ENCODE measurements at places on chromosomes 5 and 9.

GRCh38 chr5:10583663-10584572 is 20.0 kb downstream of the ANKRD33B start:
- no peak for DNase-seq
- no peak overlapping the region for H3K4me3 ChIP-seq
- H3K27me3 ChIP-seq: no peaks in the 10 kb centered on the region
- no peak overlapping the region for H3K27ac ChIP-seq
- H3K4me1 ChIP-seq: no peaks in the 10 kb centered on the region

- H3K27me3 ChIP-seq: no peaks in the 10 kb centered on the region
- H3K4me1 ChIP-seq: no peaks in the 10 kb centered on the region
- H3K4me3 ChIP-seq: no peak overlapping the region
- DNase-seq: no peak
Observed at GRCh38 chr9:23341346-23341745, 484.7 kb downstream of the ELAVL2 start.

DNA sequence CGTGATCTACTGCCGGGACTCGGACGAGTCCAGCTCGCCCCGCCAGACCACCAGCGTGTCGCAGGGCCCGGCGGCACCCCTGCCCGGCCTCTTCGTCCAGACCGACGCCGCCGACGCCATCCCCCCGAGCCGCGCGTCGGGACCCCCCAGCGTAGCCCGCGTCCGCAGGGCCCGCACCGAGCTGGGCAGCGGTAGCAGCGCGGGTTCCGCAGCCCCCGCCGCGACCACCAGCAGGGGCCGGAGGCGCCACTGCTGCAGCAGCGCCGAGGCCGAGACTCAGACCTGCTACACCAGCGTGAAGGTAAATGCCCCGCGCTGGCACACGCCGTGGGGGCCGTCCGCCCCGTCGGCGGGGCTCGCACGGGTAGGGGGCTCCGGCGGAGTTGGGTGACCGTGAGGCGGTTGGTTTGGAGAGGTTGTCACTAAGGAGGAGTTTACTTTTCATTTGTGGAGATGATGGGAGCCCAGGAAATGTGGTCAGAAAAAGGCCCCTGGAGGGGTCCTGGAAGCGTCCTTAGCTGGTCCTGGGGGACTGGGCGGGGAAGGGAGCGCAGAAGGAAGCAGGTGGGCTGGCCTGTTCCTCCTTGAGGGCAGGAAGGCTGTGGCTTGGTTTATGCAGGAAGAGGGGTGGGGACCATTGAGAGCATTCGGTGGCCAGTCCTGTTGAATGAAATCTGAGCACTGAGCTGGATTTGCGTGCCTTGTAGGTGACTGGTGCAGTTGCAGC is 647 bp downstream of the PDE8B start:
- H3K36me3 ChIP-seq: no peaks in the 10 kb centered on the region
- H3K27ac ChIP-seq: no peak overlapping the region
- peaks cover 19% of the 10 kb centered on the region for H3K27me3 ChIP-seq
- no peak for DNase-seq
- H3K4me1 ChIP-seq: peaks cover 9% of the 10 kb centered on the region

DNA sequence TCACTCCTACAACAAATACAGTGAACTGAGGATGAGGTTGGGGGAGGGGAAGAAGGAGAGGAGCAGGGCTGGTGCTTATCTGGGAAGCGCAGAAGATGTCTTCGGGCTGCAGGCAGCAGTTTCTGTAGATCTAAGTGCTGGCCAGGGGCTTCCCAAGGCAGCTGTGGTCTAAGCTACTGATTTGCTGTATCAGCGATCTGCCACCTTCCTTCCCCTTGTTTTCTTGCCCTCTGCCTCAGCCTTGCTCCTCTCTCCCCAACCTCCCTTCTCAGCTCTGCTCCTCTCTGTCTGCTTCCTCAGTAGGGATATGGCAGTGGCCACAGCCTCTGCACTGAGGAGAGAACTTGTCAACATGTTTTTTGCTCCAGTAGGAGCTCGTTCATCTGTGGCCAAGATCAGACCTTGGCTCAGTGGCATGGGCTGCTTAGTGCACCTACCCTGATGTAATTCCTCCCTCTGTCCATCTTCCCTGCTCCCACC is 42.8 kb upstream of the IL6ST start:
- no peak overlapping the region for H3K27ac ChIP-seq
- no peaks in the 10 kb centered on the region for H3K27me3 ChIP-seq
- no peaks in the 10 kb centered on the region for H3K4me1 ChIP-seq

DNA sequence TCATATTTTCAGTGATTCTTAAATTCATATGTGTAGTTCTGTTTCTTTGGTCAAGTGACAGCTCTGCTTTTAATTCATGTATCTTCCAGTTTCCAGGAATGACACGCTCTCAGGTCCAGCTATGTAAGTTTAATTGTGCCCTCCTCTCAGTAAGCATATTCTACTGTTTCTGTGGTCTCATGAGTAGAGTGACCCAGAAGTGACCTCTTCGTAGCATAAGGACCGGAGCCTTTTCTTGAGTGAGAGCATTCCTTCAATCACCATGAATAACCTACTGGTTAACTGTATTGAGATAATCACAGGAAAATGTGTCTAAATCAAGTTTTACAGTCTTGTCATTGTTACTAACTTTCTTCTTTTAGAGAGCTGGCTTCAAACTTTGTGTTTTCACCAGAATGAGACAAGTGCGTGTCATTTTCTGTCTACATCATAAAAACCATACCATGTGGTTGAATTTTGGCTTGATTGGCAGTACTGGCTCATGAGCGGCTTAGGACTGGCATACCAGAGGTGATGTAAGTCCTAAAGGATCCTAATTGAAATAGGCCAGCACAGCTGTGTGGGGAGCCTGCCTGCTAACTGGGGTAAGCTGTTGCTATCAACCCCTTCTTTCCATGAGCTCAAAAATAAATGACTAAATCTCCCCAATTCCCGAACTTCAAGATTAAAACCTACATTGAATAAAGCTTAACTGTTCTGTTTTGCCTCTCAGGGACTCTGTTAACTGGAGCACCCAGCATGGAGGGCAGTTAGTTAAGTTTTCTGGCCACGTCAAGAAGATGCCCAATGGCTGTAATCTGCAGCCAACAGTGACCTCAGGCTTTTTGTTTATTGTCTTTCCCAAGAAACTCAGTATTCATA is 4.8 kb downstream of the ADAMTSL1 start:
- no peak overlapping the region for H3K4me3 ChIP-seq
- no peak for DNase-seq
- no peaks in the 10 kb centered on the region for H3K27me3 ChIP-seq
- H3K36me3 ChIP-seq: no peaks in the 10 kb centered on the region

DNA sequence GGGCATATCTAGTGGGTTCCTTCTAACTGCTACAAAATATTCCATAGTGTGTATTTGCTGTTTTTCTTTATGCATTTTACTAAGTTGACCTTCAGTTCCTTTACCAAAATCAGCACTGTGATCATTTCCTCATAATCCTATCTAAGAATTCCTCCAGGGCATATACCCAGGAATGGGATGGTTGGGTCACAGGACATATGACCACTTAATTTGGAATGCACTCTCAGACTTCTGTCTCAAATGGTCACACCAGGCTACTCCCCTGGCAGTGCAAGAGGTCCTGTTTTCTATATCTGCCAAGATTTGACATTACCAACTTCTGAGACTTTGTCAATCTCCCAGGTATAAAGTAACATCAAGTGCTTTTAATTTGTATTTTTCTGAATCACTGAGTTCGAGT is 63.9 kb downstream of the ADAMTS12 start:
- no peaks in the 10 kb centered on the region for H3K36me3 ChIP-seq
- no peaks in the 10 kb centered on the region for H3K4me1 ChIP-seq
- no peak for DNase-seq
- H3K27ac ChIP-seq: no peak overlapping the region
- no peaks in the 10 kb centered on the region for H3K27me3 ChIP-seq

DNA sequence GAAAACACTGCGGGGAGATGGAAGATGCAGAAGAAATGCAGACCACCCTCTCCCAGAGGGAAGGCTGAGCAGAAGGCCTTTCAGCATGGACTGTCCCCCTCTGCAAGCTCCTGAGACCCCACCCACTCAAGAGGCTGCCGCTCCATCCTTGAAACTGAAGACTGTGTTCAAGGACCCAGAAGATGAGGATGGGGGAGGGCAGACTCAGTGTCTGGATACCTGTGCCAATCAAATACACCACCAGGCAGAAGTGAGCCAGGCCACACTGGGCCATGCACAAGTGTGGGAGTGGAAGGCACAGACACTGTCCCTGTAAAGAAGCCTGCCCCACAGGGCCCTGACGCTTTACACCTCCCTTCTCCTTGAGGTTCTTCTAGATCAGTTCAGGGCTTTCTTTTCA is 40.0 kb upstream of the IPPK start:
- H3K4me1 ChIP-seq: peaks cover 9% of the 10 kb centered on the region
- no peak overlapping the region for H3K4me3 ChIP-seq
- DNase-seq: no peak
- H3K36me3 ChIP-seq: peaks cover 9% of the 10 kb centered on the region

- H3K27ac ChIP-seq: no peak overlapping the region
- no peaks in the 10 kb centered on the region for H3K36me3 ChIP-seq
- H3K4me1 ChIP-seq: no peaks in the 10 kb centered on the region
- no peak for DNase-seq
- H3K27me3 ChIP-seq: no peaks in the 10 kb centered on the region
Observed at GRCh38 chr9:99859243-99859980, 37.7 kb downstream of the NR4A3 start.

DNA sequence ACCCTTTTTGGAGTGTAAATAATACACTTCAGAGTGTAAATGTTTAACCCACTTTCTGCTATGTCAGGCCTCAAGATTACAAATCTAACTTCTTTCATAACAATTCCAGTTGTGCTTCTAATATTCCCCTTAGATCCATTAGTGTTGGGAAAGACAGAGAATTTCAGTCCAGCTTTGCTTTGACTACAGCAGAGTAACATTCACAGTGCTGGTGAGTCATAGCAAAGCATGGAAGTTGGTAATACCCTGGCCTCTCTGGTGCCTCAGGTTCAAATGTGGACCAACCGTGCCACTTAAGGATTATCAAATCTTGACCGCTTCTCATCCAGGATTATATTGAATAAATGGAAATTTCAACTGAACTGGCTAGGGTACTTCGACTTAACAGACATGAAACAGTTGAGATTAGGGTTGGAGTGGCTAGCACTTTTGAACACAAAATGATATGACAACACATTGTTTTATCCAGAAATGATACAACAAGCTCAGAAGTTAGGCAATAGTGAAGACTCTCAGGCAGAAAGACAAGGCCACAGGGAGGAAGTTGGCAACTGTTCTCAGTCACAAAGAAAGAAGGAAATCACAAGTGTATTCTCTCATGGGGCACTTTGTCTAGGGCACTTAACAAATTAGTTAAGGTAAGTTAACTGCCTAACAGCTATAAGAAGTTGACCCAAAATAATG is 24.4 kb upstream of the RASA1 start:
- H3K4me3 ChIP-seq: no peak overlapping the region
- H3K36me3 ChIP-seq: no peaks in the 10 kb centered on the region
- no peak overlapping the region for H3K27ac ChIP-seq
- DNase-seq: no peak
- no peaks in the 10 kb centered on the region for H3K27me3 ChIP-seq

DNA sequence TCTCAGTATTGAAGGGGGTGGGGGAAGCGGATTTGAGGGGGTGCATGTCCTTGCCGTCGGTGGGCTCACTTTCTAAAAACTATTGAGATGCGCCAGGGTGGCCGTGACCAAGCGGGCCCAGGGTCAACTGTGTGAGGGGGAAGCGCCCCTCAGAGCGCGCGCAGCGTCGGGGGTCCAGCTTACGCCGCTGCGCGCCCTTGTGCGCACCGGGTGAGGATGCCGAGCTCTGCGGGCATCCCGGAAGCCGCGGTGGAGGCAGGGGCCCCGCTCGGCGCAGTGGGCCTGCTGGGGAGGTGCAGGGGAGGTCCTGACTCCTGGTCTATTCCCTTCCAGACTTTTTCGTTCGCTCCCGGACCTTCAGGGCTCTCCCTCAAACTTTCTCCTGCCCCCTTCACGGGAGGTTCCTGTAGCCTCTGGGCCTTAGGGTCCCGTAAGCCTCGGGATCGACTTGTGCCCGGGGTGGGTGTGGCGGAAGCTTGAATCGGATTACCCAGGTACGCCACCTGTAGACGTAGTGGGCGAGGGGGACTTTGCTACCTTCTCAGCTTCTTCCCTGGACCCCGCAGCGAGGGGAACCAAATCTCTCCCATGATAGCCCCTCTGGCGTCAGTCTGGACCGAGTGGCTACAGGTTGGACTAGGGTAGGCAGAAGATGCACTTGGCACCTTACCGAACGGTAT is 2.5 kb upstream of the PRDM6 start:
- no peaks in the 10 kb centered on the region for H3K4me1 ChIP-seq
- no peak overlapping the region for H3K4me3 ChIP-seq
- peaks cover 31% of the 10 kb centered on the region for H3K27me3 ChIP-seq

- no peak overlapping the region for H3K27ac ChIP-seq
- H3K36me3 ChIP-seq: no peaks in the 10 kb centered on the region
- DNase-seq: no peak
- H3K27me3 ChIP-seq: no peaks in the 10 kb centered on the region
Observed at GRCh38 chr9:33506626-33507370, 17.3 kb upstream of the ANKRD18B start.

GRCh38 chr5:137441476-137441875 is 57.6 kb downstream of the SPOCK1 start:
- no peaks in the 10 kb centered on the region for H3K4me1 ChIP-seq
- no peaks in the 10 kb centered on the region for H3K36me3 ChIP-seq
- H3K4me3 ChIP-seq: no peak overlapping the region
- DNase-seq: no peak
- no peaks in the 10 kb centered on the region for H3K27me3 ChIP-seq
- no peak overlapping the region for H3K27ac ChIP-seq

DNA sequence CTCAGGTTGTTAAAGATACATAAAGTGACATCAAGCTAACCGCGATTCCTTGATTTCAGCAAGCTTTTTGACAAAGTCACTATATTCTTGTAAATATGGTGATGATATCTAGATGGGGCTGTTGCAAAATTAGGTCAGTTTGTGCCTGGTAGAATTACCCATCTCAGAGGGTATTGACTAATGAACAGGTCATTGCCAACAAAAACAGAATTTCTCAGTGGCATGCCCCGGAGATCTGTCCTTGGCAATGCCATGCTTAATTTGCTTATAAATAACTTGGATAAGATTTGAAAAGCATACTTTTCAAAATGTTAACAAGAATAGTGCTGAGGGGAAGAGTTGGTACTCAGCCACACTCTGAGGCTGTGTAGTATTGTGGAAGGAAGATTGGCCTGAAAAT is 783.3 kb upstream of the SEMA6A start:
- no peak for DNase-seq
- no peaks in the 10 kb centered on the region for H3K4me1 ChIP-seq
- H3K4me3 ChIP-seq: no peak overlapping the region
- H3K27ac ChIP-seq: no peak overlapping the region
